ENCODE measurements at places on chromosomes 11 and 22. TPM values are rescaled to one million over a fixed set of nuclear protein-coding genes. Genes with fewer than 3 reads are reported as not detected.

Gene SLC43A1
- 35.1 TPM for total RNA-seq

Gene KRTAP5-8
- not detected for total RNA-seq

DNA sequence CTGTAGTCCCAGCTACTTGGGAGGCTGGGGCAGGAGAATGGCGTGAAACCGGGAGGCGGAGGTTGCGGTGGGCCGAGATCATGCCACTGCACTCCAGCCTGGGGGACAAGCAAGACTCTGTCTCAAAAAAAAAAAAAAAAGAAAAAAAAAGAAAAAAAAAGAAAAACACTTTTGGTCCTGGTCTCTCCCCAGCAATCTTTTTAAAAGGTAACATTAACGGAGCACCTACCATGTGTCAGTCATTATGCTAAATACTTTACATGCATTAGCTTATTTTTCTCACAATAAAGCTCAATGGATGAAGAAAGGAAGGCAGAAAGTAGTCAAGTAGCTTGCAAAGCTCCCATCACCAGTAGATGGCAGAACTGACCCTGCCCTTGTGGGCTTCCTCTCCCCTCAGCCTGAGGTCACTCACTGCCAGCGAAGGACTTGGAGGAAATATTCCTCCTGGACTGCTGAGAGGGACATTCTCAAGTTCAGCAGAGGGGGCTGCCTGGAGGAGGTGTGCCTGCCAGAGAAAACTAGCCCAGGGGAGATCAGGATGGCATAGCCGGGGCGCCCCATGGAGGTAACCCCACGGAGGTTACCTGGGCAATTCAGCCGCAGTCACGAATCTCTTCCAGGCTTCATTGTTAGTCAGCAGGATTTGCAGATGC, 15.5 kb downstream of the APOL3 start:
- H3K27ac ChIP-seq: peak overlapping the region; percentile 31
- no peaks in the 10 kb centered on the region for H3K27me3 ChIP-seq
- peak overlapping the region; percentile 12 for H3K4me3 ChIP-seq
- H3K36me3 ChIP-seq: peaks cover 25% of the 10 kb centered on the region

GRCh38 chr11:123516238-123516637, 86.2 kb downstream of the GRAMD1B start:
- H3K27ac ChIP-seq: no peak overlapping the region
- no peaks in the 10 kb centered on the region for H3K4me1 ChIP-seq
- H3K36me3 ChIP-seq: no peaks in the 10 kb centered on the region
- DNase-seq: no peak
- H3K27me3 ChIP-seq: no peaks in the 10 kb centered on the region

GRCh38 chr22:42173183-42173926, 42.7 kb upstream of the CYP2D6 start:
- peaks cover 6% of the 10 kb centered on the region for H3K4me1 ChIP-seq
- DNase-seq: no peak
- H3K4me3 ChIP-seq: no peak overlapping the region

GRCh38 chr11:87447606-87448005, 409.9 kb downstream of the TMEM135 start:
- H3K4me1 ChIP-seq: no peaks in the 10 kb centered on the region
- no peak for DNase-seq
- H3K27me3 ChIP-seq: no peaks in the 10 kb centered on the region

DNA sequence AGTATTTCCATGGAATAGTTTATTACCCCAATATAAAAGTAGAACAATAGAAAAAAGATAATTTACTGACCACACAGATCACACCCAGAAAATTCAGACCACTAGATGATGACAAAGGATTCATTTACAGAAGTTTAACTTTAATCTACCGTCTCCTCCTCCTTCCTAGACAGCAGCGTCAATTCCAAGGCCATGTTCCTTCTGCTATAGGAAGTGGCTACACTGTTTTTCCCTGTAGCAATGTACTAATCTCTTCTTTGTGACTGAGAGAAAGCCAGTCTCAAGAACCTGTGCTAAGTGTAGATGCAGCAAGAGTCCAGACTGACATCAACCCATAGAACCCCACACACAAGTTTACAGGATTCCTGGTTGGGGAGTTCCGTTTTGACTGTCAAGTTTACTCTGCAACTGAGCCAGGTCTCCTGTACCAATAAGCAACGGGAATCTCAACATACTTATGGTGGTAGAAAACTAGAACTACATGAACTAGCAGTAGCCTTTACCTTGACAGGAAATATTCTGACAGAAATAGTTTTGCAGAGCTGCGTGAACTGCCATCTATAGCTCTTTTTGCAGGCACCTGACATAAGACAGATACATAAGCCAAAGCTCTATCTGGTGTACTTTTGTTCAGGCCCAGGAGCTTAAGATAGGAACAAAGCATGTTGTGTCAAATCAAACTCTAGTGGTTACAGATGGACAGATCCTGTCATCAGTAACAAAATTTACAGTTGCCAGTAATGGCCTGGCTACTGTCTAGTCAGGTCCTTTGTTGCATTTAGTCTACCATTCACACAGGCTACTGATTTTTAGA, 42.9 kb downstream of the MRTFA start:
- no peak overlapping the region for H3K4me3 ChIP-seq
- peaks cover 50% of the 10 kb centered on the region for H3K4me1 ChIP-seq
- H3K36me3 ChIP-seq: no peaks in the 10 kb centered on the region
- H3K27me3 ChIP-seq: no peaks in the 10 kb centered on the region
- DNase-seq: no peak

DNA sequence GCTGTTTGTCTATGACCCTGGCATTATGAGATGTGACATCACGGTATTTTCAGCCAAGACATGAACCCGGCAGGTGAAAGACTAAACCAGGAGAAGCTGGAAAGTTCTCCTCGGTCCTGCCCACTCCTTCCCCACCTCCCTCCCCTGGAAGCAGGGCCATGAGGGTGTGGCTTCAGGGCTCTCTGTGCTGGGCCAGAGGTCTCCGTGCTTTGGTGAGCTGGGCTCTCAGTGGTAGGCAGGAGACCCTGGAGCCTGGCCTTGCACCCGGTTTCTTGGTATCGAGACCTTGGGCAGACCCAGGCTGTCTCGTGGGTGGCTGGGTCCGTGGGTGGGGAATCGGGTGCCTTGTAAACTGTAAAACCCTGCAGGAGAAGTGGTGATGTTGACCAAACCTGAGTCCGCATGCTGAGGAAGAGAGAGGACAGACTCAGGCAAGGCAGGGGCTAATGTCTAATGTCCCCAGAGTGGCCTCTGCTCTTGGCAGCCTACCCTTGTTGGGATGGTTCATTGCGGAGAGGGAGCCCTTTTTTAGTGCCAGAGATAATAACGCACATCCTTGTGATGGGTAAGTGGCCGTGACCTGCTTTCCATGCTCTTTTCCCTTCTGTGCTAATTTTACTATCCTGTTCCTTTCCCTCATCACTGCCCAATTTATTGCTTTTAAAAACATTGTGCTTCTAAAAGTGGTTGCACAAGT, 48.6 kb upstream of the PARVG start:
- H3K27ac ChIP-seq: no peak overlapping the region
- DNase-seq: no peak
- no peaks in the 10 kb centered on the region for H3K4me1 ChIP-seq
- no peak overlapping the region for H3K4me3 ChIP-seq
